ENCODE measurements at places on chromosomes 6 and 20.

DNA sequence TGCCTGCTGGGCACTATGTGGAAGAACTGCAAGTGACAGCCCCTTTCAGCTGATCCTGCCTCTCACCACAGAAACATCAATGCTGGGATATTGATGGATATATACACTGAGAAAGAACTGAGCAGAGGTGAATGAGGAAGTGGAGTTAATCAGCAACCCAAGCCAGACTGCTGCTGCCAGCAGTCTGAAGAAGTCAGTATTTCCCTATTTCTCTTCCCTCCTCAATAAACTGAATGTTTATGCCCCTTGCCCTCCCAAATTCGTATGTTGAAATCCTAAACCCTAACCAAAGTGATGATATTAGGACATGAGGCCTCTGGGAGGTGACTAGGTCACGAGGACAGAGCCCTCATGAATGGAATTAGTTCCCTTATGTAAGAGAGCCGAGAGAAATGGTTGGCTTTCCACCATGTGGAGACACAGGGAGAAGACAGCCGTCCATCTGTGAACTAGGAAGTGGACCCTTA, 76.3 kb downstream of the CDK19 start:
- no peak for DNase-seq

DNA sequence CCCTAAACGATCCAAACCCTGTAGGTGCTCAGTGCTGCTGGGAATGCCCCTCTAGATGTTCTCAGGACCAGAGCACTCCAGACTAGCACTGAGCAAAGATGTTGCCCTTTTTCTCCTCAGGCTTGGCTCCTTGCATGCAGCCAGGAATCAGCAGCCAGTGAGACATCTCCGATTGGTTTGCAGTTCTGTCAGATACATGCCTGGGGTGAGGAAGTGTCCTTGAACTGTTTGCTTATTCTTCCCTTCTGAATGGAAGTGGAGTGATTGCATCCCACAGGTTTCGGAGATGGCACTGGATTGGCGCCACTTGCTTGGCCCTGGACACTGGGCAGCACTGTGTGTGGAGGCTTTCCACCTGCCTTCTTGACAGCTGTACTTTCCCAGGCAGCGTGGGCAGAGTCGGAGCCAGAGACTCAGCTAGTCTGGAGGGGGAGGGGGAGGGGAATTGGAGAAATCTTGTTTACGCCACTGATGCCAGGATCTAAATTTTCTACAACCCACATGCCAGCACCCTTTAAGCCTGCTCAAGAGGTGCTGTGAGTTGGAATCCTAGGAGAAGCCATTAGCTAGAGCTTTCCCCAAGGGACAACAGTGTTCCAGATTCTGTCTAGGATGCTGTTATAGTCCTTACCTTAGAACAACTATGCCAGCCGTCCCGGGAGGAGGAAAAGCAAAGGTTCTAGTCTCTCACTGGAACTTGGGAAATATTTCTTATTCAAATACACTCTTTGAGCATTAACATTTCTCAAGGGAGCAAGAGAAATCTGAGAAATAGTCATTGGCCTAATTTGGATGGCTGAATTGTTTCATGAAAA, 49.2 kb upstream of the SASH1 start:
- DNase-seq, result no peak

DNA sequence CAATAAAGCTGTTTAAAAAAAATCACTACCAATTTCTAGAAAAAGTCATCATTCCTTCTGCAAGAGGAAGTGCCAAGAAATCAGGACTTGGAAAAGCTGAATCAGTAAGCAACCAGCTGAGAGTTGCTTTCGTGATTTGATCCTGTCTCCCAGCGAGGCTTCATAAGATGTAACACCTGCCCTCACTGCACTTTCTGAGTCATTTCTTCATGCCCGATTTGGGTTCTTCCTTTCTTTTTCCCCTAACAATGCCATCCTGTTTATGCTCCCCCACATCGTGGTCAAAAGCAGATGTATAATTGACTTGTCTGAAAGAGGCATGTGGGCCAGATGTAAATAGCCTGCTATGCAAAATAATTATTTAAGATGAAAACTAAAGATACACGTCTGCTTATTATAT, 52.1 kb downstream of the RIPOR2 start:
- no peak for DNase-seq

DNA sequence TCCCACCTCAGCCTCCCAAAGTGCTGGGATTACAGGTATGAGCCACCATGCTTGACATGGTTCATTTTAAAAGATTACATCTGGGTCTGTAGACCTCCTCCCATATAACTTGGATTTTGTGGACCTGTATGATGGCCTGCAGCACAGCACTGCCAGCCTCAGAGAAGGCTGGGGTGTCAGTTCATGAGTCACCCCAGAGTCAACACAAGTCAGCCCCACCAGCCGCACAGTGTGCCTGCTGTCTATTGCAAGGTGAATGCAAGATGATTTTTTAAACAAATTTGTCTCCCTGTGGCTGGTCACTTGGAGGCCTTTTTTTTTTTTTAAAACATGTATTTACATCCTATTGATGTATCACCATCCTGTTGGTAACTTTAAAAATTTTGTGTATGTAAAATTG, 76.7 kb downstream of the RREB1 start:
- DNase-seq, result no peak
